Pulmonary artery endothelial cell (primary cell): ENCODE measurements at places on chromosomes 13 and 19. TPM values are rescaled to one million over a fixed set of nuclear protein-coding genes. Genes with fewer than 3 reads are reported as not detected.

Gene MAU2
- total RNA-seq: 23.7 and 29.1 TPM in 2 replicates

Gene CEACAM4
- not detected in 2 replicates for total RNA-seq

Gene ADM5
- total RNA-seq: 0.40 and 0.74 TPM in 2 replicates

Gene ARID3A
- total RNA-seq: 8.0 and 9.6 TPM in 2 replicates

Gene PTH2
- not detected in 2 replicates for total RNA-seq

Gene FBXO27
- total RNA-seq: 1.5 and 2.2 TPM in 2 replicates

Gene C19orf67
- 0.13 TPM in 1 of 2 replicates, not detected in the other for total RNA-seq

Gene ZNF865
- total RNA-seq: 0.67 and 0.86 TPM in 2 replicates

Gene FFAR2
- total RNA-seq: not detected in 2 replicates

Gene ADGRL1
- 1.4 and 2.2 TPM in 2 replicates for total RNA-seq

Gene CRLF1
- not detected in 2 replicates for total RNA-seq

Gene GTF3A
- total RNA-seq: 106 and 125 TPM in 2 replicates

Gene RAB20
- total RNA-seq: 1.7 and 1.8 TPM in 2 replicates

Gene ZNF382
- total RNA-seq: 6.5 and 9.1 TPM in 2 replicates

Gene SCEL
- total RNA-seq: under 0.01 TPM in 1 of 2 replicates, not detected in the other

Gene DDA1
- total RNA-seq: 30.0 and 30.3 TPM in 2 replicates

Gene ZNF570
- total RNA-seq: 5.9 and 9.6 TPM in 2 replicates

Gene ZNF507
- total RNA-seq: 12.9 and 16.6 TPM in 2 replicates

Gene GAS6
- 92.5 and 127 TPM in 2 replicates for total RNA-seq

Gene ZNF729
- not detected in 2 replicates for total RNA-seq

Gene SIAH3
- total RNA-seq: not detected in 2 replicates

Gene COL5A3
- not detected in 2 replicates for total RNA-seq

Gene DLEU7
- not detected in 2 replicates for total RNA-seq

Gene CYP4F8
- total RNA-seq: not detected in 2 replicates

Gene COX7A1
- 6.6 and 10.8 TPM in 2 replicates for total RNA-seq

Gene FUT2
- total RNA-seq: not detected in 2 replicates

Gene UBE2L5
- total RNA-seq: not detected in 2 replicates

Gene KLK14
- total RNA-seq: not detected in 2 replicates

Gene CDC42EP5
- total RNA-seq: 30.2 and 35.7 TPM in 2 replicates

Gene TNNT1
- 2.0 and 2.3 TPM in 2 replicates for total RNA-seq

Gene ACER1
- not detected in 2 replicates for total RNA-seq

Gene CEACAM7
- not detected in 2 replicates for total RNA-seq

Gene SLC15A1
- total RNA-seq: 0.07 TPM in 2 replicates

Gene MYO9B
- 48.1 and 55.4 TPM in 2 replicates for total RNA-seq

Gene KIR3DL2
- total RNA-seq: not detected in 2 replicates

Gene ZNF530
- total RNA-seq: 5.0 and 5.7 TPM in 2 replicates

Gene CPB2
- not detected in 2 replicates for total RNA-seq

Gene LAIR1
- not detected in 2 replicates for total RNA-seq

Gene CRYL1
- 22.6 and 71.7 TPM in 2 replicates for total RNA-seq

Gene CERS1
- 1.7 and 4.5 TPM in 2 replicates for total RNA-seq

Gene WDFY2
- total RNA-seq: 1.7 and 2.8 TPM in 2 replicates

Gene S1PR5
- not detected in 2 replicates for total RNA-seq

Gene ZNF121
- total RNA-seq: 35.5 and 47.3 TPM in 2 replicates

Gene MBD3L2
- not detected in 2 replicates for total RNA-seq

Gene TJP3
- total RNA-seq: not detected in 2 replicates

Gene ZNF492
- total RNA-seq: 0.07 TPM in 2 replicates

Gene AP2A1
- 65.3 and 65.6 TPM in 2 replicates for total RNA-seq

Gene LILRB2
- not detected in 2 replicates for total RNA-seq
